NCI-H1092 treated with DMSO at 0.1 percent for 48 hours (cell line): ENCODE measurements at places on chromosomes 13 and 19.

GRCh38 chr13:112003396-112003795 is 63.6 kb upstream of the SOX1 start:
- DNase-seq = peak; percentile 34

GRCh38 chr19:43692385-43692784 is 22.4 kb upstream of the PLAUR start:
- no peak for DNase-seq

DNA sequence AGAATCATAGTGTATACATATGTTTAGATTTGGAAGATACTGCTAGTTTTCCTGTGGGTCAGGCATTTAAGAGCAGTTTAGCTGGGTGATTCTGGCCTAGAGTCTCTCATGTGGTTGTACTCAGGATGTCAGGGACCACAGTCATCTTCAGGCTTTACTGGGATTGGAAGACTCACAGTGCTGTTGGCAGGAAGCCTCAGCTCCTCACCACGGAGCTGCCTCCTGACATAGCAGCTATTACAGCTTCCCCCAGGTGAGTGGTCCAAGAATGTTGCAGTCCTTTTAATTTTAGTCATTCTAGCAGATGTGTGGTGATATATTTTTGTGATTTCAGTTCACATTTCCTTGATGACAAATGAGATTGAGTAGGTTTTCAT is 16.9 kb upstream of the GPR18 start:
- DNase-seq = no peak

DNA sequence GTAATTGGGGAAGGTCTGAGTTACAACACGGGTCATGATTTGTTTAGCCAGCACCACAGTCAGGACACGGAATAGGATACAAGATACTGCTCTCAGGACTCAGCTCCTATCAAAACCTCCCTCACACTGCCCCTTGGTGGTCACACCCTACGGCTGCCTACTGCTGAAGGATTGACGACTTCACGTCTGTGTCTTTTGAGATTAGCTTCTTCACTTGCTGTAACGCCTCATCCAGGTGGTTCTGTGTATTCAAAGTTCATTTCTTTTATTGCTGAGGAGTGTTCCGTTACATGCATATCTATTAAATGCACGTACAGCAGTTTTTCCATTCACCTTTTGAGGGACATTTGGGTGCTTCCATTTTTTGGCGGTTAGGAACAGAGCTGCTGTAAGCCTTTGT is 46.3 kb downstream of the URI1 start:
- no peak for DNase-seq

GRCh38 chr13:112894423-112894672 is 74.7 kb upstream of the MCF2L start:
- DNase-seq = no peak

DNA sequence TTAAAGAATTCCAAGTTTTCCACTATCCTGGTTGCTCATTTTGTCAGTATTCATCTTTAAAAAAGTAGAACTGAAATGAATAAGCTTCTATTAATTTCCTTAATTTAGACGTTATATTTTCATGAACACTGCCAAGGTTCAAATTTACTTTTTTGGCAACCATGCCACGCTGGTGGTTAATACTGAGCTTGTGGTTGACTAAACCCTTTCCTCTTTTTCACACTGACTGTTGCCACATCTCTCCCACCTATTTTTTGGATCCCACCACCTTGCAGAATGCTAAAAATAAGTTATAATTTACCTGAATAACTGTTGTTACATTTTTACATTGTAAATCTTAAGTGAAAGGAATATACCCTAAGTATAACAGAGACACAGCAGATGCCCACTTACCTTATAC is 45.0 kb downstream of the FLT3 start:
- no peak for DNase-seq

DNA sequence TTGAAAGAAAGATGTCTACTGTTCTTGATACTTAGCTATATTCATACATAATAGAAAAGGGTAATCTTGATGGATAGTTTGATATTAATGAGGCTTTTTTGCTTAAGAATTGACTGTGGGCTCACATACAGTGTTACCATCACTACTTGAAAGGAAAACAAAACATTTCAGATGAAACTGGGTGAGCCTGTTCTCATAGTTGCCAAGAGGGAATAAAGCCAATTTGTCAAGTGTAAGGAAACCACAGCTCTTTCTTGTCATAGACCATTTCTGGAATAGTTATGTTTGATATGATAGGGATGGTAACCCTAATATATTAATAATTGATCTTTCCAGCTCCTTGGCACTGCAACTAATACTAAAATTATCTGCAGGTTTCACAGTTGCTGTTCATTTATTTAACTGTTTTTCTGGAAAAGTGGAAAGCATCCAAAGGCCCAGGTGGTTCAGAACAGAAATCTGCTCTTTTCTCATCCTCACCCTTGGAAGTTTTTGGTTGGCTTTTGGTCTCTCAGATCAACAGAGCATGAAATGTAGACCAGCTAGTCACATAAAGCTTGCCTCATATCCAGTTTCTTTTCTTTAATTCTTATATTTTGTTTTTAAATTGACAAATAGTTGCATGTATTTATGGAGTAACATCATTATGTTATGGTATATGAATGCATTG is 43.2 kb downstream of the ARHGEF7 start:
- no peak for DNase-seq

GRCh38 chr19:6060600-6061375 is 49.5 kb downstream of the RFX2 start:
- no peak for DNase-seq

- DNase-seq = no peak
These were observed 28.8 kb downstream of the FOXO1 start for GRCh38 chr13:40637643-40638042.

GRCh38 chr13:98934243-98934642 is 43.6 kb downstream of the DOCK9 start:
- no peak for DNase-seq

GRCh38 chr13:39208636-39209035 is 170.4 kb downstream of the NHLRC3 start:
- no peak for DNase-seq

DNA sequence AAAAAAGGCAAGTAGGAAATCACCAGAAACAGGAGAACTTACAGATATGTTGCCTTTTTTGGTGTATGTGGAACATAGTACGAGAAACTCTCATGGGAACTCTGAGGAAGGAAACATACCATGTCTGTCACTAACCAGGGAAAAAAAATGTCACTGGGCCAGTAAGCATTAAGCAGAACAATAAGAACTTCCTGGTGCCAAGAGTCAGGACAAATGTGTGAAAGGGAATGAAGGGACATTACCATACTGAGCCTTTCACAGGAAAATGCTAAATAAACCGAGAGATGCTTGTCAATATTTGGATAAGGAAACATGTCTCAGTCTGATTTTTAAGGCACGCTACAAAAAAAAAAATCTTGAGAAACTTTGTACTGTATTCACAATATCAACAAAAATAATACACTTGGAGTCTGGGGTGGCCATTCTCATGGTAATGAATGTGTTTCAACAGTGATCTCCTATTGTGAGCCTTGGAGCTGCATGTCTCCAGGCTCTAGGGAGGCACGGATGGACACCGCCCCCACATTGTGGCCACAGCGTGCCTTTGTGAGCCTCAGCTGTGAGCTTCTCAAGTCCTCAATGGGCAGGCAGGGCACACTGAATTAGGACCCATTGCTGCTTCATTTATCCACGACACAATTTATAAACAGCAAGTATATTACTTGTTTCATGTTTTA is 113.0 kb upstream of the ARGLU1 start:
- no peak for DNase-seq

- no peak for DNase-seq
These were observed 46.0 kb downstream of the DNM2 start for GRCh38 chr19:10763828-10764339.

DNA sequence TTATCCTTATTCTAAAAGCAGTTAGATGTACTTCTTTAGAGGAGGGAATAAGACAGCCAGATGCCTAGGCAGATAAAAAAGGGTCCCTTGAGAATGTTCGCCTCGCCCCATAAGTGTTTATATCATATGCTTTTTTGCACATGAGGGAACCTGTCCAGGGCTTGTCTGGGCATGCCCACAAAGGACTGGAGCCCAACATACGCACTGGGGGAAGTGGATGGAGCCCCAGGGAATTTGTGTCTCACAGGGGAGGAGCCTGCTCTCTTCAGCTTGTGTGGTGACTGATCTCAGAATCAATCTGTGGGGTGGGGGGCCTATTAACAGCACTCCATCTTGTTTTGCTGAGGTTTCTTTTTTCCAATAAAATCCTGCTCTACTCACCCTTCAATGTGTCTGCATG is 22.6 kb downstream of the MED4 start:
- DNase-seq = no peak

DNA sequence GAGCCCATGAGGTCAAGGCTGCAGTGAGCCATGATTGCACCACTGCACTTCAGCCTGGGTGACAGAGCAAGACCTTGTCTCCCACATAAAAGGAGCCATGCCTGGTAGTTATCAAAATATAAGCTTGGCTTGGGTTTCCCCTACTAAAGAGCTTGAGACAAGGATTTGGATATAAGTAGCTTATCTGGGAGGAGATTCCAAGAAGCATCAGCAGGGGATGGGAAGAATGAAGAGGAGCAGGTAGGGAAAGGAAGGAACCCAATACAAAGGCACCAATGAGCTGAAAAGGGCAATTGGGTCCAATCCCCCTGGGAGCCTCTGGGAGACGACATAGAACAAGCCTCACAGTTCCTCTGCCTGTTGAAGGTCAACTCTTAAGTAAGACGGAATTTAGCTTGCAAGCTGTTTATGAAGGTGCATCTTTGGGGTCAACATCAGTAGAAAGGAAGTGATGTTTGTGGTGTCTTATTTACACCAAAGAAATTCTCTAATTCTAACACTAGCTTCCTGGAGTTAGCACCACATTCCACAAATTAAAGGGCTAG is 7.4 kb upstream of the CLEC4G start:
- DNase-seq = no peak

DNA sequence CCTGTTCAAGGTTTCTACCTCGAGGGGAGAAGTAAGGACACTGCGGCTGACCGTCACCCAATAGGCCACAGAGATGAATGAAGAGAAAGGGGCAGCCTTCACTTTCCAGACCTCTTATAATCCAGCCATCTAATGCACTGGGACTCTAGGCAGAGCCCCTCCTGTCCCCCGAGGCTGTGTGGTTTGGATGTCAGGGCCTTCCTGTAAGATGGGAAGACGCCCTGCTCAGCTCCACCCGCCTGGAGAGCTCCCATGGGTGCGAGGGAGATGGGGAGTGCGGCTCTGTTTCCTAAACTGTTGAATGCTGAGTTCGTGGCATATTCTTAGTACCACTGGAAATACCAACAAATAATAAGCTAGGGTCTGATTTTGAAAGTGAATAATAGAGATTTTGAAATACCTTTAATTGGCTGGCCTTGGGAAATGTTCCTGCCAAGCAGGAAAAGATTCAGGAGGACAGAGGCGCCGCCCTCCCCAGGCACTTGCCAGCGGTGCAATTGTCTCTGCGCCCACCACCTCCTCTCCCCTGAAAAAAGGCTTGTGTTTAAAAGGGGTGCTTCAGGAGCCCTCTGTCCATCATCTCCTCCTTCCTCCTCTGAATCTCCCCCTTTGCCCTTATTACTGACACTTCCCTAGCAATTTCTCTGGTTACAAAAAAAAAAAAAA is 85.4 kb upstream of the GPR183 start:
- DNase-seq = no peak

DNA sequence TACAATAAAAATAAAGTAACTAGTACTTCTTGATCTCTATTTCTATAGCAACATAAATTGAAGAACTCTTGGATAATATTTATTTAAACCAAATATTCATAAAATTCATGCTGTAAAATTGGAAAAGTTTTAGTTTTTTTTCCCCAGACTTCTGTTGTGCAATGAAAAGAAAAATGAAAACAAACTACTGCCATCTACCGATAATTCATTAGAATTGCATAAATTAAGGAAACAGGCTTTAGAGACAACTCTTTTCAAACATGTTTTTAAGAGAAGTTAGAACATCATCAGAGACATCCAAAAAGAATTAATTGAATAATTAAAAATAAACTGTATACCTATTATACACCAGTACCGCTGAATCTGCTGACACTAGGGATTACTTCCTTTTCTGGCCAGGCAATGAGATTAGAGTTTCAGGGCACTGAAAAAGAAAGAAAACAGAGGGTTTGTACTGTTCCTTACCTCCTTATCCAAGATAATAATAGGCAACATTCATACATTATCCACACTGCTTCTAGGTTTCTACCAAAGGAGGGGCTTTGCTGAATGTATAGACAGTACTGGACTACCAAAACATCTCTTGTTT is 4.9 kb downstream of the CCDC122 start:
- DNase-seq = peak; percentile 25

- DNase-seq = no peak
These were observed 49.3 kb upstream of the GPR183 start for GRCh38 chr13:99356262-99357091.

- DNase-seq = no peak
These were observed 54.5 kb downstream of the TSSK6 start for GRCh38 chr19:19460761-19461265.

DNA sequence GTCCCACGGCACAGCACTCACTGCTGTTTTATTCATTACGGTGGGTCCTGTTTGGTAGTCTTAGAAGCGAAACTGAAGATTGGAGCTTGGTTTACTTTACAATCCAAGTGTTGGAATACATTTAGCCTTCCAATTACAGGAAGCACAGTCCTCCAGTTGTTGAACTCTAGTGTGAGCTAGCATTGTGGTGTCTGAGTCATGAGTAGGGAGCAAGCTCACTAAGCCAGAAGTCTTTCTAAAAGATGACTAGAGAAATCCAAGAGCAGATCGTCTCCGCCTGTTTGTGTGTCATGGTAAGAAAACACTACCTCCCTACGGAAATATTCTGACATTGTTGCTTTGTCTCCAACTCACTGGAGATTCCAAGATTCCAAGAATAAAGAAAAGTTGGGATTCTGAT is 10.1 kb upstream of the SHISA2 start:
- no peak for DNase-seq

GRCh38 chr13:22931576-22931975 is 249.2 kb upstream of the SGCG start:
- no peak for DNase-seq

- DNase-seq = no peak
These were observed 106.0 kb upstream of the CSNK1A1L start for GRCh38 chr13:37211487-37211886.

GRCh38 chr13:72170571-72170970 is 303.6 kb upstream of the DACH1 start:
- no peak for DNase-seq

GRCh38 chr19:12139269-12139668 is 881 bp downstream of the ZNF20 start:
- DNase-seq = no peak

GRCh38 chr19:16327911-16328823 is 3.5 kb downstream of the KLF2 start:
- no peak for DNase-seq

- DNase-seq = no peak
These were observed 2.1 kb upstream of the FBXO17 start for GRCh38 chr19:38977445-38978325.

DNA sequence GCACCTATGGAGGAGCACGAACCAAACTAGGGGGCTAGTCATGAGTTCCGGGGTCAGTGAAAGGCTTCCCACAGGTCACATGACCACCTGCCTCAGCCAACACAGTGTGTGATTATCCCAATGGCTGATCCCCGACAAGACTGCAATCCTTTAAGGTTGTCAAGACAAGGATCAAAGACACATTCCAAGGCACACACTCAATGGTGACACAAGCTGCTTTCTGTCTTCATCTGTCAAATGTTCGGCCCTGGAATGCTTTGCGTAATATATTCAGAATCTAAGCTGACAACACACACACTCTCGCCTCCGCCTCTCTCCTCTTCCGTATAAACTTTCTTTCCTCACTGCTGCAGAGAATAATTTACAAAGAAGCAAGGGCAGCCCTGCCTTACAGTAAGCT is 11.7 kb downstream of the RANBP3 start:
- DNase-seq = no peak

- no peak for DNase-seq
These were observed 277.5 kb downstream of the LIG4 start for GRCh38 chr13:107937848-107938247.

GRCh38 chr19:56099638-56100539 is 21.2 kb downstream of the ZNF787 start:
- no peak for DNase-seq
